ENCODE measurements at places on chromosomes 3 and 15.

DNA sequence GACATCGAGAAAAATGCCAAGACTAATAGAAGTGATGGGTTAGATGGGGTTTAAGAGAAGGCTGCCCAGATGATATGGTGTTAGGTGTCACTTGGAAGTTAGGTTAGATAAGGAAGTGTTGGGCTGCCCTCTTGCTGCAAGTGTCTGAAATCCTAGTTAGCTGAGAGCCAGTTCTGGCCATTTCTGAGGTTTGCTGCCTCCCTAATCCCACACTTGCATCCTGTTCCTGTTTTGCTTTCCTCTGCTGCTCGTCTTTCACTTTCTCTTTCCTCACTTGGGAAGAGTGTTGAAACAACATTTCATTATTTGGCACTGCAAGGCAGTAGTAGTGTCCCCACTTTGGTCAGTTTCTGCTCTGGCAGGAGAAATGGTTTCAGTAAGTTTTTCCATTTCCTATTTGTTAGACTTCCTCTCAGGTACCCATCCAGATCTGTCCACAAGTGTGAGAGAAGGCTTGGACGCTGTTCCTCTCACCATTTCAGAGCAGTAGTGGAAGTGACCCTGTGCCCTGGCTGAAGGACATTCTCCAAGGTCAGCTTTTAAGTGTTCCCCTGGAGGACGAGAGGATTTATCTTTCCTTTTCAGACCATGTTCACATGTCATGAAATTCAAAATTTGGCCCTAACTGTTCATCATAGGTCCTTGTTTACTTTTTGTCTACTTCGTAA is 93.3 kb downstream of the ADAMTSL3 start:
- DNase-seq = peak; percentile 17

GRCh38 chr15:47405365-47406162 is 311.7 kb upstream of the SEMA6D start:
- no peak for DNase-seq

DNA sequence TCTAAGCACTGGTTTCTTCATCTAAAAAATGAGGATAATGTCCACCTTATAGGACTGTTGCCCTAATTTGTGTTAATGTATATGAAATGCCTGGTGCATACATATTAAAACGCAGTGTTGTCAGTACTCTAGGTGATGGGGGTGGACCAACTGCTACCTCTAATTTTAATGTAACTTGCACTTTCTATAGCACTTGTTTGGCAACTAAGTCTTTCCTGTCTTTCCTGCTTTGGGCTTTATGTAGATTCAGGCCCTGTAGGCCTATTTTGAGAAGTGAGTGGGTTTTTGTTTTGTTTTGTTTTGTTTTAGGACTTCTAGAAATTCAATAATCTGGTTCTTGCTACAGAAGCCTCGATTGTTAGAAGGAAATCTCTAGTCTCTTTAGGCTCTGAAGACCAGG is 21.2 kb downstream of the SLC7A14 start:
- no peak for DNase-seq

DNA sequence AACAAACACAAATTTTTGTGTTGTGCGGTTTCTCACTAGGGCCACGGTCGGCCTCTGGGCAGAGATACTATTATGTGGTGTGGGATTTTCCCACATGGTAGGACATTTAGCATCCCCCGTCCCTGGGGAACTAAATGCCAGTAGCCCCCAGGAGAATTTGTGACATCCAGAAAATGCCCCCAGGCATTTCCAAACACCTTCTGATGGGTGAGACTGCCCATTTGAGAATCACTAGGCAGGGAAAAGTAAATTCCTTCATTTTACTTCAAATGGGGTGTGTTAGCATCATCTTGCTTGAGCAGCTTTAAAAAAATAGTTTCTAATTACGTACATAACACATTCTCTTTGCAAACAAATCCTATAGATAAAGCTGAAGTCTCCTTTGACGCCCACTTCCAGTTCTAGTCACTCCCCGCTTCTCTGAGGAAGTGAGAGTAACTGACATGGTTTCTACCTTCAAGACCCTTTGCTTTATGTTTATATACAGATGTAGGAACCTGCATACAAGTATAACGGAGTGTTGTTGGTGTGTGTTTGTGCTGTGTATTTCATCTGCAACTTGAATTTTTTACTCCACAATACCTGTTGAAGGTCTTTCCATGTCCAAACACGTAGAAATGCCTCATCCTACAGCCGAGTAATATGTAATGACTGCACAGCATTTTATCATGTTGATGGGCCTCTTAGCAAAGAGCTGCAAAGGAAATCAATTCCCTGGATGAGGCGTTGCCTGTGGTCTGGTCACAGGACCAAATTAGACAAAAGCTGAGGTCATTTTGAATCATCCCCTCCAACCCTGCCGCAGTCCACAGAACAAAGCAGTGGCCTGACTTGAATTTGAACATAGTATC is 31.4 kb upstream of the ZBTB38 start:
- DNase-seq = peak; percentile 86

DNA sequence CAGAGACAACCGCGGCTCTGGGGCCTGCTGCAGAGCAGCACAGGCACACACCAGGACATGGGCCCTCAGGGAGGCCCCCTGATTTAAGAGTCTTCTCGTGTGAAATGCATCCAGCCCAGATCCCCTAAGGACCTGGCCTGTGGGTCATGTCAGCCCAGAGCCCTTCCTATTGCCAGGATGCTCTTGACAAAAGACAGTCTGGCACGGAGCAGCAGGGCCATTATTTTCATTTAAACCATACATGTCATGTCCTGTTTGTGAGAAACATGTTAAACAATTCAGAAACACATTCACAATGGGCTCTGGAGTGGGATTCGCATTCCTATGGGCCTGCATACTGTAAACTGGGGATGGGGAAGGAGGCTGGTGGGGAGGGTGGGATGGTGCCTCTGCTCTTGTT is 367.4 kb upstream of the WNT5A start:
- DNase-seq = no peak

Measured in AG20443 (cell line).